ENCODE measurements at places on chromosomes 11 and 22.

DNA sequence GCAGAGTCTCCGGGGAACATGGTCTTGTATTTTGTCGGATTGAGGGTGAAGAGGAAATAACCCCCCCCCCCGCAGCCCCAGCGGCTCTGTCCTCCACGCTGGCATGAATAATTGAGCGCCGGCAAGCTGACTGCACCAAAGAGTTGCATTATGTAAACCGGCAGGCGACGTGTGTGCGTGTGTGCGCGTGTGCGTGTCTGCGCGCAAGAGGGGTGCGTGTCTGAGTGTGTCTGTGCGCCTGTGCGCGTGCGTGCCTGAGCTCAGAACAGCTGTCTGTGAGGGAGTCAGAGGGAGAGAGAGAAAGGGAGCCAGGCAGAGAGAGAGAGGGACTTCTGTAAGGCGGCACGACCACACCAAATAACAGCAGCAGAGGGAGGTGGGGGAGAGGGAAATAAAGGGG lies 94.4 kb downstream of the SCN3B start:
- DNase-seq, result no peak

DNA sequence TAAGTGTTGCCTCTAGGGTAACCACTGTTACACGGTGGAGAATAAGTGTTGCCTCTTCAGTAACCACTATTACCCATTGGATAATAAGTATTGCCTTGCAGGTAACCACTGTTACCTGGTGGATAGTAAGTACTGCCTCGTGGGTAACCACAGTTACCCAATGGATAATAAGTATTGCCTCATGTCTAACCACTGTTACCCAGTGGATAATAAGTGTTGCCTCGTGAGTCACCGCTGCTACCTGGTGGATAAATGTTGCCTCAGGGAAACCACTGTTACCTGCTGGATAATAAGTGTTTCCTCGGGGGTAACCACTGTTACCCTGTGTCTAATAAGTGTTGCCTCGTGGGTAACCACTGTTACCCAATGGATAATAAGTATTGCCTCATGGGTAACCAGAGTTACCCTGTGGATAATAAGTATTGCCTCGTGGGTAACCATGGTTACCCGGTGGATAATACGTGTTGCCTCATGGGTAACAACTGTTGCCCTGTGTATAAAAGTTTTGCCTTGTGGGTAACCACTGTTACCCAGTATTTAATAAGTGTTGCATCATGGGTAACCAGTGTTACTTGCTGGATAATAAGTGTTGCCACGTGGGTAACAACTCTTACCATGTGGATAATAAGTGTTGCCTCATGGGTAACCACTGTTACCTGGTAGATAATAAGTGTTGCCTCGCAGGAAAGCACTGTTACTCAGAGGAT lies 12.3 kb upstream of the NXPE4 start:
- no peak for DNase-seq

DNA sequence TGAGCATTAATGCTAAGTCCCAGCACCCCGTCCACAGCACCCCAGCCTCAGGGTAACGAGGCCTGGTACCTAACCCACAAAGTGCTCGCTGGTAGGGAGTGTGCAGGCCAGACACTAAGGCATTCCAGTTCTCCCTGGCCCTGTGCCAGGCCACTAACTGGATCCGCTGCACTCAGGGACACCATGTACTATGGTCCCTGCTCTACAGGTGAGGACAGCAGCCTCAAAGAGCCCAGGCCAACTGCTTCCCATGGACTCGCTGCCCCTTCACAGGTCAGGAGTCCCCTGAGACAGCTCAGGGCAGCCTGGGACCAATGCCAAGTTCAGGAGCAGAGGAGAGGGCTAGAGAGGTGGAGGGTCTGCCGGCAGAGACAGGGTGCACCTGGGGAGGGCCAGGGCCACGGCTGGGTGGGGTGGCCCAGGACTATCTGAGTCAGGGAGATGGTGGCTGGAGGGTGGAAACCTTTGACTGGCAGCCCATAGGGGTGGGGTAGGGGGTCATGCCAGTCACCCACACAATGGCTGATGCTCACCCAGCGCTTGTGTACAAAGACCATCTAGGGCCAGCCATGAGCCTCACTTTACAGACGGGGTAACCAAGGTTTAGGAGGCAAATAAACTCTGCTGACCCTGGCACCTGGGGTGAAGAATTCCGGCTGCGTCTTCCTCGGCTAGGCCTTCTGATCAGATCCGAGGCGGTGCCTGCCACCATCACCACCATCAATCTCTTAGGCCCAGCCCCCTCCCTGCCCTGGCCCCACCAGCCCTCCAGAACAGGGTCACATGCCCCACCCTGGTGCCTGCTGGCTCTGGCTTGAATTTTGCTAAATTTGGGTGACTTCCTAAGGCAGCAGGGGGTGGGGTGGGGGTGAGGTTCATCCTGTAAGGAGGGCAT lies 5.6 kb downstream of the OSBPL5 start:
- DNase-seq, result peak; percentile 33

GRCh38 chr11:63508009-63508408 lies 2.1 kb downstream of the LGALS12 start:
- peak; percentile 33 for DNase-seq

DNA sequence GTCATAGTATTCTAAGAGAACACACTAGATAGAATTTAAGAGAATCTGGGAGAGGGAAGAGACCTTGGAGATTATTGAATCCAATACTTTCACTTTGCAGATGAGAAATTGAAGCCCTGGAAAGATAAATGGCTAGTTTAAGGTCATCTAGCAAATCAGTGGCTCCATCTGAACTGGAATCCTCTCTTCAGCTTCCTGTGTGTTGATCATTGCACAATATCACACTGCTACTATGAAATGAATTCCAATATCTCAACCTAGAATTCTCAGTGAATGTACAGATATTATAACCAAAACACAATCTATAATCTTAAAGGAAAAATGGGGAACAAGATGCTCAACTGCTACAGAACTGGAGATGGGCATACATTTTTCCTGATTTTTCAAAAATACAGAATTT lies 44.1 kb downstream of the DCUN1D5 start:
- DNase-seq, result no peak

DNA sequence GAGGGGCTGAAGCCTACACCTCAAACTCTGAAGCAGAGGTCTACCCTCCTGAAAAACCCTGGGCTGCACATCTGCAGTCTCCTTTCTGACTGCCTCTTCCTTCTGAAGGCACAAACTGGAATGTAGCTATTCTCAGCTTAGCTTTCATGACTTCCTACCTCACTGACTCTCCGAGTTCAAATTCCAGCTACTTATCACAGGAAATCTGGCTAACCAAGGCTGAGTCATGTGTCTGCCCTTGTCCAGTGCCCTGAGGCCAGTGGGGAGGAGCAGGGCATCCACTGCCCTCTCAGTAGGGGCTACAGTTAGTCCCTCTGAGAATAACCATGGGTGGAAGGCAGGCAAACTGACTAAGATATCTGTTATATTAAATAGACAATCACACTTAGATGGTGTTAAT lies 29.2 kb downstream of the PDGFD start:
- DNase-seq, result peak; percentile 66

DNA sequence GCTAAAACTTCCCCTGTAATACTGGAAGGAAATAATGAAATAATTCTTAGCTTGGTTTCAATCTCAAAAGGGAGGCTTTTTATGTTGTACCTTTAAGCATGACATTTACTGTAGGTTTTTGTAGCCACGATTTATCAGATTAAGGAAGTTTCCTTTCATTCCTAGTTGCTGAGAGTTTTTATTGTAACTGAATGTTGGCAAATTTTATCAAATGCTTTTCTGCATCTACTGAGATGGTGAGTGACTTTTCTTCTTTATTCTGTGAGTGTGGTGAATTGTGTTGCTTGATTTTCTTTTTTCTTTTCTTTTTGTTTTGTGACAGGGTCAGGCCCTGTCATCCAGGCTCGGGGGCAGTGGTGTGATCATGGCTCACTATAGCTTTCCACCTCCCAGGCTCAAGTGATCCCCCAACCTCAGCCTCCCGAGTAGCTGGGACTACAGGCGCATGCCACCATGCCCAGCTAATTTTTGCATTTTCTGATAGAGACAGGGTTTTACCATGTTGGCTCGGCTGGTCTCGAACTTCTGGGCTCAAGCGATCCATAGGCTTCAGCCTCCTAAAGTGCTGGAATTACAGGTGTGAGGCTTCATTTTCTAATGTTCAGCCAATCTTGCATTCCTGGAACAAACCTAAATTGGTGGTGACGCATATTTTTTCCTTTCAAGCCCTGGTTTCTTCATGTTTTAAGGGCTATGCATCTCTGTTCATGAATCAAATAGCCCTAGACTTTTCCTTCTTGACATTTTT lies 26.2 kb downstream of the SUSD2 start:
- no peak for DNase-seq

DNA sequence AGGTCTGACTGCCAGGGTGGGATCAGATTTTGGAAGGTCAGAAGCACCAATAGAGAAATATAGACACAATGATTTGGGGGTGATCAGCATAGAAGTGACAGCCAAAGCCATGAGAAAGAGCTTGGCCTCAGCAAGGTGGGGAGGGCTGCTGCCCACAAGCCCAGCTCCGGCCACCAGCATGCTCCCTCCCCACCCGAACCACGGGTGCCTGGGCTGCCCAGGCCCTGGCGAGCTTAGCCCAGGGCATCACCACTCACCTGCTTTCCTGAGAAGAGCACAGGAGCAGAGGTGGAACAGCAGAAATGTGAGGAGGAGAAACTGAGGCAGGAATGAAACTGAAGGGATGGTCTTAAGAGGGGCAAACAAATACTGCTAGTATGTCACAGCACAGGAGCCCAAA lies 48.8 kb downstream of the LRFN4 start:
- no peak for DNase-seq

GRCh38 chr22:39920134-39920743 lies 19.4 kb downstream of the GRAP2 start:
- DNase-seq, result no peak

GRCh38 chr11:105142167-105142566 lies 2.6 kb upstream of the CARD18 start:
- no peak for DNase-seq

DNA sequence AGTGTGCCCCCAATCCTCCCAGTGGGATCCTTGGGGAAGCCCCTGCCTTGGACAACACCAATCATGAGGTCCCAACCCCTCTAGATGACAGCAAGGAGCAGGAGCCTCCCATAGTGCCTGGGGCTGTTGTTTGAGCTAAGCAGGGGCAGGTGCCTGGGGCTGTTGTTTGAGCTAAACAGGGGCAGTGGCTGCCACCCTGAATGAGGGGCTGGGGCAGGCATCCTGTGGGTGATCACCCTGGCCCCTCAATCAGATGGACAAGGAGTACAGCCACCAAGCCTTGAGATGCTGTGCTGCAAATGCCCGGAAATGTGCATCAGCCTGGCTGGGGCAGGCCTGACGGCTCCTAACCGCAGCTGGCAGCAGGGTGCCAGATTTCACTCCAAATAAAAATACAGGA lies 66.7 kb downstream of the MYEOV start:
- DNase-seq, result no peak

DNA sequence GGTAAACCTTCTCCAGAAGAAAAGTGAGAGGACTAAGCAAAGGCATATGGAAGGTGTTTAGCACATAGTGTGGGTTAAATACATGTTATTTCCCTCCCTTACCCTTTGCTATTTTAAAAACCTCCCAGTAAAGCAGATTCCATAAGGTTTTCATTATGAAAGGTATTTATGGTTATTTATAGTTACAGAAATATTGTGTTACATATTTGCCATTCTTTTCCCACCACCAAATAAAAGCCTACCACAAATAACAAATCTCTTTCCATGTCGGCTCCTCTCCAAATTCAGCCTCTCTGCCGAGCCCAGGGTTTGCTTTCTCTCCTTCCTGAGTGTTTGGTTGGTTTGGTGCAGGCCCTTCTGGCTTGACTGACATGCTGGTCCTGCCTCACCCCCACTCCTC lies 64.4 kb downstream of the INSC start:
- no peak for DNase-seq

- DNase-seq, result no peak
These were observed 15.3 kb upstream of the MYRF start for GRCh38 chr11:61737131-61737530.

DNA sequence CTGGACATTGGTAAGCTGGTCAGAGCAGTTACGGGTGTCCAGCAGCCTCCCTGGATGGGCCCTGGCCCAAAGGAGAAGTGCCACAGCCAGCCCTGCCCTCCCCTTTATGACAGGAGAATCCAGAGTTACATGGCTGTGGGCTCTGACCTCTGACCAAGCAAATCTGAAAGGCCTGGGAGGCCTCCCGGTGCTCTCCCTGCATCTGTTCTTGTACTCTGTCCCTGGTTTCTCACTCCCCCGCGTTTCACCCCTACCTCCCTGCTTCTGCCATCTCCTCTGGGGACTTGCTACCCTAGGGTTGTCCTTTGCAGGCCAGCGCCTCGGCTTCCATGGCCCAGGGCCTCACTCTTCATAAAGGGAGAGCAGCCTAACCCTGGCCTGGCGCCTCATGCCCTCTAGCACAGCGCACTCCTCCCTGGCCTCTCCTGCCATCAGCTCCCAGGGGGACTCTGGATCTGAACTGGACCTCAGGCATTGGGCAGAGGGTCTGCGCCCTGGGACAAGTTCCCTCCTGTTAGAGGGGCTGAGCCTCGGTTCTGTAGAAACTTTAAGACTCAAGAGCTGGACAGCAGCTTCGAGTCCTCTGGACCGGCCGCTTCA lies 10.7 kb downstream of the PICK1 start:
- DNase-seq, result no peak

GRCh38 chr22:50315289-50316113 lies 8.1 kb upstream of the PLXNB2 start:
- DNase-seq, result no peak

- no peak for DNase-seq
These were observed 20.9 kb downstream of the EXT2 start for GRCh38 chr11:44116234-44116830.

GRCh38 chr11:63958008-63958407 lies 16.4 kb upstream of the COX8A start:
- DNase-seq, result no peak

DNA sequence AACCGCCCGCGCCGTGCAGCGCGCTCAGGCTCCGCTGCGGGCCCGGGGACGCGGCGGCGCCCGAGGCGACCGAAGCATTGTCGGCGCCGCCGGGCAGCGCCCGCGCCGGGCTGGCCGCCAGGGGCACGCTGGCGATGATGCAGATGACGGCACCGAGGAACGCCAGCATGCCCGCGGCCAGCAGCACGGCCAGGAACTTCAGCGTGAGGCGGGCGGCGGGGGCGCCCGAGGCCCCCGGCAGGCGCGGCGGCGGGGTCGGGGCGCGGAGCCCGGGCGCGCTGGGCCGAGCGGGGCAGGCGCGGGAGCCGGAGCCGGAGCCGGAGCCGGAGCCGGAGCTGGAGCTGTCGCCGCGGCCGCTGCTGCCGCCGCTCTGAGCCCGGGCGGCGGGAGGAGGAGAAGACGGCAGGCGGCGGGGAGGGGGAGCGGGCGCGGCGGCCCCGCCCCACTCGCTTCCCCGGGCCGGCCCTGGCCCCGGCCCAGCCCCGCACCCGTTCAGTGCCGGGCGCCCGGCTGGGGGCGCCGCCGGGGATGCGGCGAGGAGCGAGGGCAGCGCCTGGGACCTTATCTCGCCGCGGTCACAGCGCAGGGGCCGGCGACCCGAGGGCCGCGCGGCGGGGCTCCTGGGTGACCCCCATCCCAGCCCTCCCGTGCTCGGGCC lies at the start of gene NPTXR:
NPTXR (minus strand) TSS at position 372 of the 658 bp plus-strand sequence.
- no peak for DNase-seq
